Aorta (tissue), 5 donors: ENCODE measurements at places on chromosomes 11 and 22. TPM values are rescaled to one million over a fixed set of nuclear protein-coding genes. Genes with fewer than 3 reads are reported as not detected.

- no peaks in the 10 kb centered on the region for H3K27me3 ChIP-seq
- peaks cover 3% of the 10 kb centered on the region for H3K4me1 ChIP-seq
- H3K4me3 ChIP-seq: no peak overlapping the region
- no peaks in the 10 kb centered on the region for H3K36me3 ChIP-seq
- DNase-seq: no peak
- H3K27ac ChIP-seq: no peak overlapping the region
Measured at GRCh38 chr11:7609521-7609920, 63.8 kb downstream of the CYB5R2 start.

DNA sequence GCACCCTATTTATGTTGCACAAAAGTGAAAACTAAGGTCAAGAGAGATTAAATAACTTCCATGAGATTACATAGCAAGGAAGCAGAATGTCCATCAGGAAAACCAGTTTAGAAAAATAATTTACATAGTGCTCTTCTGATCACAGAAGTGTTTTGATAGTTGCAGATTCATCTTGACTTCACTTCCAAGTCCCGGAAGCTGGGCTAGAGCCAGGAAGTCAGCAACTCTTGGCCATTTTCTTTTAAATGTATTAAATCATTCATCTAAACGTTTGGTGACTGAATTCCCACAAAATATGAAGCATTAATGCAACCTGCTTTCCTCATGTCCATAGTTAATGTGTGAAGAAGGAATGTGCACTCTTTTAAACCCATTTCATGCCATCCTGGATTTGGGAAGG, 29.7 kb downstream of the APLP2 start:
- no peak overlapping the region for H3K27ac ChIP-seq
- no peaks in the 10 kb centered on the region for H3K4me1 ChIP-seq
- no peaks in the 10 kb centered on the region for H3K36me3 ChIP-seq
- DNase-seq: no peak

DNA sequence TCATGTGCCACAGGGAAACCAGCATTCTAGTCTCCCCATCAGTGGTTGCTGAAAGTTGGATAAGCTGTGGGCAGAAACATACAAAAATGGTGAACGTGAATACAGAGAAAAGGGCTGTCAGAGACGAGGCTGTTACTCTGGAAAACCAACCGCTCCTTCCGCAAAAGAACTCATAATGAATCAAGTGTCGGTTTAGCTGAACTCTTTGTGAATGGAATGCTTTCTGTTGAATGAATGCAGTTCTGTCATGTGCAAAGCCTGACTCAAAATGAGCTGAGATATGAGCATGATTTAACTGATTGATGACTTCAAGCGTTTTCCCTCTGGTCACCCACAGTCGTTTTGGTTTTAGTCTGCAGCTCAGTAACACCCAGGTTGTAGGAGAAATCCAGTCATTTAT, 298.3 kb downstream of the ETS1 start:
- H3K36me3 ChIP-seq: no peaks in the 10 kb centered on the region
- H3K27me3 ChIP-seq: no peaks in the 10 kb centered on the region
- no peak overlapping the region for H3K27ac ChIP-seq
- peaks cover 5% of the 10 kb centered on the region for H3K4me1 ChIP-seq
- no peak for DNase-seq

DNA sequence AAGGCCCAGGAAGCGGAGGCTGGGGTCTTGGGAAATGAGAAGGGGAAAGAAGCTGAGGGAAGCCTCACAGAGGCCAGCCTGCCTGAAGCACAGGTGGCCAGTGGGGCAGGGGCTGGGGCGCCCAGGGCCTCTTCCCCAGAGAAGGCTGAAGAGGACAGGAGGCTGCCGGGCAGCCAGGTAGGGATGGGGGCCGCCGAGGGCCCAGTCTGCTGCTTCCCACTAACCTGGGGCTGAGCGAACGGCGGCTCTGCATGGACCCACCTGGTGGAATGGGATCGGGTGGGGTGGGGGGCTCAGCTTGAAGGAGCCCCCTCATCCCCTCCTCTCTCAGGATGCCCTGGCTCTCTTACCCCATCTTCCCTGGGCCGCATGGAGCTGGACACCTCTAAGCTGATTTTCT, 7.7 kb downstream of the EHBP1L1 start:
- no peak for DNase-seq
- no peak overlapping the region for H3K27ac ChIP-seq
- H3K36me3 ChIP-seq: peaks cover 10% of the 10 kb centered on the region
- no peak overlapping the region for H3K4me3 ChIP-seq

- no peak overlapping the region for H3K4me3 ChIP-seq
- H3K27me3 ChIP-seq: no peaks in the 10 kb centered on the region
- H3K36me3 ChIP-seq: no peaks in the 10 kb centered on the region
- DNase-seq: no peak
Measured at GRCh38 chr11:133872160-133872559, 26.8 kb upstream of the SPATA19 start.

The OR52I1 gene
- total RNA-seq: not detected

The OR5B21 gene
- not detected for total RNA-seq

The SHANK3 gene
- total RNA-seq: 62.9 TPM

The PCNX3 gene
- 28.8 TPM for total RNA-seq

The PDGFB gene
- total RNA-seq: 20.7 TPM

The GNAZ gene
- 6.1 TPM for total RNA-seq

The SPCS2 gene
- 134 TPM for total RNA-seq

The RIN1 gene
- total RNA-seq: 8.3 TPM

The HBE1 gene
- not detected for total RNA-seq
